WTC11 (cell line): ENCODE measurements at places on chromosomes 11 and 22.

GRCh38 chr11:106520920-106521319 is 443.5 kb downstream of the AASDHPPT start:
- DNase-seq: no peak

GRCh38 chr11:62921573-62922188 is 518 bp upstream of the CHRM1 start:
- DNase-seq: no peak

GRCh38 chr22:43945632-43946383 is 9.4 kb upstream of the SAMM50 start:
- DNase-seq: peak; percentile 75

DNA sequence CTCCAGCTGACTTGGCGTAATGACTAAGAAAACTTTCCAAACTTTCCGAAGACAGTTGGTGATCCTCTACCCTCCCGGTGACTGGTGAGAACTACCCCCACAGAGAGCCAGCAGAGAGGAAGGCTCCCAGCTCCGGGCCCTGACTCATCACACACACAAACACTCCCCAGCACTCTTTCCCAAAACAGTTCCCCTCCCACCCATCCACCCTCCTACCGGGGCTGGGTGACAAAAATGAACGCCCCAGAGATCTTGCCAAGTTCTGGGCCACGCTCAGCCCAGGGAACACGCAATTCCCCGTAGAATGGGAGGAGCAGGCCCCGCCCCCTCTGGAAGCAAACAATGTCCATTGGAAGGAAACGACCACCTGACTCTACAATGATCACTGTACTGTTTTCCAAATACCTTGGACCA is 21.3 kb upstream of the JAM3 start:
- DNase-seq: no peak

GRCh38 chr11:67648140-67648795 is 2.3 kb downstream of the ACY3 start:
- peak; percentile 71 for DNase-seq

- DNase-seq: no peak
These were observed 147.5 kb downstream of the LARGE1 start for GRCh38 chr22:33772745-33773144.

- DNase-seq: peak; percentile 35
These were observed 161.1 kb upstream of the CCDC179 start for GRCh38 chr11:23021287-23021863.

GRCh38 chr11:69799582-69799981 is 19.6 kb downstream of the FGF3 start:
- no peak for DNase-seq

GRCh38 chr22:50282361-50283155 is 12.4 kb upstream of the MAPK11 start:
- no peak for DNase-seq

DNA sequence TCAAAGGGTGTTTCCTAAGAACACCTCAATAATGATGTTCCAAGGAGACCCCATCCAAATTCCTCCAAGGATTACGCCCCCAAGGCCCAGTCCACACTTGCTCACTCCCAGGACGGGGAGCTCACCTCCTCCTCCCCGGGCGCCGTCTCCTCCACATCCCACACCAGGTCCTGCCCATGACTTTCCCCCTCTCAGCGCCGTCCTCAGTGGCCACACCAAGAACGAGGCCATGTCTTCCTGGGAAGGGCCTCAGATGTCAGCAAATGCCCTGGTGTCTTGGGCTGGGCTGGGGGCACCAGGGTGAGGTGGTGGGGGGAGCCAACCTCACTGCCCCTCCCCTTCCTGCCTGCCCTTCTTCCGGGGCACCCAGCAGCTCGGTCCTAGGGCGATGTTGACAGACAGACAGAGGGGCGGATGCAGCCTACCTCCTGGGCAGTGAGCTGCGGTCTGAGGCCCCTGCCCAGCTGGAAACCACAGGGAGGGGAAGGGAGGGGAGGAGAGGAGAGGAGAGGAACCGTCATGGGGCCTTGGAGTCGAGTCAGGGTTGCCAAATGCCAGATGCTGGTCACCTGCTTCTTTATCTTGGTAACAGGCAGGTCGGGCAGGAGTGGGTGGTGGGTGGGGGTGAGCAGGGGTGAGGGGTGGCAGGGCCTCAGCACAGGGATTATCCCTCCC is at the start of the genes C11orf21 and TSPAN32:
Gene C11orf21 (minus strand): TSS at position 288 of the 675 bp plus-strand sequence. CDS start 110 bp downstream, at position 178.
Gene TSPAN32 (plus strand): TSS at position 383 of the 675 bp plus-strand sequence. CDS start 137 bp downstream, at position 520.
- no peak for DNase-seq

DNA sequence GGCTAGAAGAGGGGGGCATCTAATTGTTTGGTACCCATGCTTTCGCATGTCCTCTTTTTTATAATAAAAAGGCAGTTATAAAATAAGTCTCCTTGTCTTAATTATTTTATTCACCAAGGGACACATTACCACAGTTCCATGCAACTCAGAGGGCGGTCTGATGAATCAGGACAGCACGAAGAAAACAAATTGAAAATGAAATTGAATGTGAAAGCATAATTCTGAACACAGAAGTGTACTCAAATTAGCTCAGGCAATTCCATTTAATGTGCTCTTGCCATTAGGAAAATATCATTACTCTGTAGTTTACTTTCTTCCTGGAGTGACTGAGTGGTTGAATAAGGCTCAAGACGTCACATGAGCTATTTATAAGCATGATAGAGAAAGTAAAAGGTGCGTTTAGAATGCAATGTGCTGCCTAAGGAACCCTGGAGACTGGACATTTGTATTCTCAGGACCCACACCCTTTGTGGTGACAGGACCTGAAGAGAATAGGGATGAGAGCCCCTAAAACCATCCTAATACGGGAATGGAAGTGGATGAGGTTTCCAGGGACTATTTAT is 59.6 kb downstream of the MTNR1B start:
- DNase-seq: no peak

- DNase-seq: no peak
These were observed 171.3 kb downstream of the BRD1 start for GRCh38 chr22:49656291-49656851.

DNA sequence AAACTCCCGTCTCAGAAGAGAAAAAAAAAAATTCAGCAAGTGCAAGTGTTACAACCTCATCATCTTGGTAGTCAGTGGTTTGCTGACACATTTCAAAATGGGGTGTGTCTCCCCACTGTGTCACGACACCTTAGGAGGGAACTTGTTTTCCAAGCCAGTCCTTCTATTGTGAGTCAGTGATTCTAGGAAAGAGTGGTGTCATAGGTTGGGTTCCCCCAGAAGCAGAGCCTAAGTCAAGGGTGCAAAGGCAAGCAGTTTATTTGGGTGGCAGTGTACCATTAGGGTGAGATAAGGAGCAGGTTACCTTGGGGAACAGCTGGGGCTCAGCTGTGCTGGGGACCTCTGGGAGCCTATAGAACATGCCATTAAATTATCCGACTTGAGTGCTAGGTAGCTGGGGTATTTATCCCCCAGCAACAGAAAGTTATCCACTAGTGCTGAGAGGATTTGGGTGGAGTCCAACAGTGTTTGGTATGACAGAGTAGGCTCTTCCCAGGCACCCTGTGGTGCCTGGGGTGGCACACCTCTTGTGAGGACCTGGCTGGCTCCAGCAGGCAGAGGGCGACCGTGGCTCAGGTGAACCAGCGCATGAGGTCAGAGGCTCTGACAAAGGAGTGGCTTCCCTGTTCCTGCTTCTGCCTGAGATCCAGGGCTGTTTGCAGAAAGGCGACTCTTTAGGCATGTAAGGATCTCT is 41.7 kb downstream of the KIAA1671 start:
- peak; percentile 64 for DNase-seq

DNA sequence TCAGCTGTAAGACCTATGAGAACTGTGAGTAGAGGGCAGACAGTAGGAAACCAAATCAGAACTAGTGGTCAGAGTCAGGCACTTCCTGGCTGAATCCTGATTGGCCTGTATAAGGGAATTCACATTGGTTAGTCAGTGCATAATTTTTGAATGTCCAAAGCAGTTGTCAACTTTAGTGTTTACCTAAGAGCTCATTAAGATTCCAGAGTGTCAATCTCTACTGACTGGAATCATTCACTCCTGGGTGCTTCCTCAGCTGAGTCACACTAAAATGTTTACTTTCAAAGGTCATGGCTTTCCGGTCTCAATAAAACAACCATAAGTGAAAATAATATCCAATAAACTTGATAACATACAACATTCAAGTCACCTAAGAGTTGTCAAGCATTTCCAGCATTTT is 306.1 kb downstream of the C11orf87 start:
- no peak for DNase-seq
